Uterus (tissue), 4 donors: ENCODE measurements at places on chromosomes 1 and 21.
A peak's percentile ranks its signal among the peaks of the same experiment; 100 is the strongest.

DNA sequence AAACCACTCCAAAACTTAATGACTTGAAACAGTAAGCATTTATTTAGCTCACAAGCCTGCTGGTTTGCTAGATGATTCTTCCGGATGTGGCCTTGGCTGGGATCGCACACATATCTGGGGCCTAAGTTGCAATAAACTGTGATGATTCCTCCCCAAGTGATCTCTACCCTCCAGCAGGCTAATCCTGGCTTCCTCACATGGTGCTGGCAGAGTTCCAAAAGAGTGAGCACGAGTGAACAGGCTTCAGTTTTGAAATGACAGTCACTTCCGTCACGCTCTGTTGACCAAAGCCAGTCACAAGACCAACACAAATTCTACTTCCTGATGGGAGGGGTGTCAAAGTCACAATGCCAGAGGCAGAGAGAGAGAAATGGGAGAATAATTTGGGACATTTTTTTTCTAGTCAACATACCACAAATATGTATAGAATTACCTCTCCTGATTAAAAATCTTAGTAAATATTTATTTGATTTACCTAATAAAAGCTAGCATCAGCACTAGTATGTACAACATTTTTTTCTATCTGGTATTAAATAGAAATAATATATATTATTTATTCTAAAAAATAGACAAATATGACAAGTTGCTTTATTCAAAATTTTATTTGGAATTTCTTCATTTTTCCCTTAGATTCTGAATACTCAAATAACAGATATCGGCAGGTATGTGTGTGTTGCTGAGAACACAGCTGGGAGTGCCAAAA lies 292.7 kb downstream of the TPR start:
- peak; percentile 22 for DNase-seq

DNA sequence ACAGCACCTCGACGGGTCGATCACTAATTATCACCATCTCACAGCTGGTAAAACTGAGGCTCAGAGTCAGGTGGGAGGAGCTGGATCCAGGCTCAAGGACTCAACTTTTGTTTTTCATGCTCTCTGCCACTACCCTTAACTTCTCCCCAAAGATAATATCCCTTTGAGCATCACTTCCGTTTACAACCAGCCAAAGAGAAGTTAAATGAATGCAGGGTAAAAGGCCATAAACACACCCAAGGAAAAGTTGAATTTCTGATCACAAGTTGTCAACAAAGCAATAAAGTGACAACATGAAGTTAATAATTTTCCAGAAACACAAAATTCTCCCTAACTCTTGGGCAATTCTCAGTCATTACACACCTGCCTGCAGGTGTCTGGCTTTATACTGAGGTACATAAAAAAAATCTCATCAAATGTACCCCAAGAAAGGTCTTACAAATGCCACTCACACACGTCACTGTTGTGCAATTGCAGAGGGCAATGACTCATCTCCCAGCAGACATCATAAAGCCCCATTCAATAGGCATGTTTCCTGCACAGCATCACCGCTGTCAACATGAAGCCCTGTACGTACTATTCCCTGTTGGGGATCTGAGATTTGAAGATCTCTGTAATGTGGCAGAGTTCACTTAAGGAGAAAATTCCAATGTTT lies 3.4 kb downstream of the OR2T11 start:
- DNase-seq = no peak

DNA sequence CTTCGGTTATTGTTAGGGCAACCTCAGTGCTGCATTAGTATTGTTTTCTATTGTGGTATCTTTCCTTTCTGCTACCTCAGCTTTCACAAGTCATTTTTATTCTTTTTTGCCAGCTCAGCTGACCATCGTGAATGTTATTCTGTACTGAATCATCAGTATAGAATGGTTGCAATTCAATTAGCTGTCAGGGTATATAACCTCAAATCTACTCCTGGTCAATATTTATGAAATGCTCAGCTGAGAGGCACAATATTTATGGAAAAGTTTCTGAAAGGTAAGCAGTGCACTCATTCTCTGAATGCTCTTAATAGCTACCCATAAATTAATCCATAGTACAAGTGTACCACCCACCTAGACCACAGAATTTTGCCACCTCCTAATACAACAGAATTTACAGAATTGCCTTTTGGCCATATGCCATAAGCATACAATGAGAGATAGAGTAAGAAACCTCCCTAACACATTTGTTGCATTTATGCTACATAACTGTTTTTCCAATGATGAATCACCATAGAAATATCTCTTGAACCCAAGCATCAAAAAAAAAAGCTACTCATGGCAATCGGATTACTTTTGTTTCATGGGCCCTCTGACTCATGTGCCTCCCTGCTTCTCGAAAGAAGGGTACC lies 732.6 kb upstream of the CHRM3 start:
- DNase-seq = no peak

DNA sequence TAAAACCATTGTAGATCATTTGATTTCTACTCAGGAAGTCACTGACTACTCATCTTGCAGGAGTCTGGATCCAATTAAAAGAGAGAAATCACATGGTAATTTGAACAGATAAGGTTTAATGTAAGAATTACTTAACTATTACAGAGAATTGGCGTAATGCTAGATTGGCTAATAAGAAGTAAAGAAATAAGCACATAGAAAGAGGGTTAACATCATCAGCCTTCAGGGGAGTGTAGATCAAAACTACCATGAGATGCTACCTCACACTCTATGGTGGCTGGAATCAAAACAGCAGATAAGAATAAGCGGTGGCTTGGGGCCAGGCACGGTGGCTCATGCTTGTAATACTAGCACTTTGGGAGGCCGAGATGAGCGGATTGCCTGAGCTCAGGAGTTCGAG lies 11.7 kb downstream of the ST3GAL3 start:
- peak; percentile 71 for DNase-seq

DNA sequence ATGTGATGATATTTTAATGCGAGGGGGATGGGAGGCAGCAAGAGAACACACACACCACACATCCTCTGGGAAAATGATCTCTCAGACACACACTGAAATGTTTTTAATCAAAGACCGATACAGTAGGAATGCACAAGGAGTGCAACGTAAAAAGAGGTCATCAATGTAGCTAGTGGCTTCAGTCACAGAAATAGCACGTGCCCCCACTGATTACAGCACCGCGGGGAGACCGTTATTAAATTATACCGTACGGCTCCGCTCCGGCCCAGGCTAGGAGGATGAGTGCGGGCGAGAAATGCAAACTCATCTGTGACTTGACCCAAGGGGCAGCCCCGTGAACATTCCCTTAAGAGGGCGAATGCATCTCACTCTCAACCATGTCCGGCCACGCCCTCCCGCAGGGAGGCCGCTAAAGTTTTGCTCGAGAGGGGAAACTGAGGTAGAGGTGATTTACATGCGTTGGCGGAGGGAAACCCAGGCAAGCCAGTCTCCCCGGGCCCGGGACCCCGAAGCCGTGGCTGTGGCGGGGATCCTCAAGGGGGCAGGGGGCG lies 552 bp downstream of the UBR4 start:
- DNase-seq = peak; percentile 36

DNA sequence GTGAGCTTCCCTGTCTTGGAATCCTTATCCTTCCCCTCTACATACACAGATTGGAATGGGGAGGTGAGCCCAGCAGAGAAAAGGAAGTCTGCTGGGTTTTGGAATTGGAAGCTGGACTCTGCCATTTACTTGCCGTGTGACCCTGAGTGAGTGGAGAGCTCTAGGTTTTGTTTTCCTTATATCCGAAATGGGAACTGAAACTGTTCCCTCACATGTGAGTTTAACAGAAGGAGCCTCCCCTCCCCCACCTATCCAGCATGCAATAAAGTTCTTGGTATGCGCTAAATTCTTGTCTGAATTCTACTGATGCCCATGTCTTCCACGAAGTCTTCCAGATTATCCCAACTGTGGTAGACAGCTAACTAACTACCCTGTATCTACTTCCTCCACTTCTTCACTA lies 58.7 kb downstream of the NENF start:
- DNase-seq = no peak

GRCh38 chr1:145846201-145846612 lies 777 bp downstream of the NUDT17 start:
- no peak for DNase-seq

DNA sequence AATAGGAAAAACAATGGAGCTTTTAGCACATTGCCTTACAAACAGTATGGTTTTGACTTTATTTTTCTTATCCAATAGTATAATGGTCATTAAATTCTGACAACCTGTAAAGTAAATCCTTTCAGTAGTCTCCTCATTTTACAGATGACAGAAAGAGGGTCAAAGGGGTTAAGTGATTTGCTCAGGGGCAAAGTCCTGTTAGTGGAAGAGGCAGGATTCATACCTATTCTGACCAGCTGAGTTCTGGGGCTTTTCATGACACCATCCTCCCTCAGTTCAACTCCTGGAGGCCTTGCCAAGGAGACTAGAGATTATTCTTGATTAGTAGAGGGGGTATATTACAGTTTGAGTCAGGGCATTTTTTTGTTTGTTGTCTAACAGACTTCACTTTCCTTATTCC lies 278.7 kb upstream of the DUSP10 start:
- no peak for DNase-seq

- DNase-seq = peak; percentile 89
Measured at GRCh38 chr21:45874716-45875415, 106.7 kb upstream of the COL6A1 start.

DNA sequence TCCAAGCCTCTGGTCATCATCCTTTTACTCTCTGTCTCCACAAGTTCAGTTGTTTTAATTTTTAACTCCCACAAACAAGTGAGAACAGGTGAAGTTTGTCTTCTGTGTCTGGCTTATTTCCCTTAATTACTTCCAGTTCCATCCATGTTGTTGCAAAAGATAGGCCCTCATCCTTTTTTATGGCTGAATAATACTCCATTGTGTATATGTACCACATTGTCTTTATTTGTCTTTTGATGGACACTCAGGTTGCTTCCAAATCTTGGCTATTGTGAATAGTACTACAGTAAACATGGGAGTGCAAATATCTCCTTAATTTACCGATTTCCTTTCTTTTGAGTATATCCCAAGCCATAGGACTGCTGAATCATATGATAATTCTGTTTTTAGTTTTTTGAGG lies 262.5 kb downstream of the HHAT start:
- DNase-seq = no peak

- DNase-seq = no peak
Measured at GRCh38 chr1:26285366-26286063, 5.6 kb downstream of the SH3BGRL3 start.

GRCh38 chr1:155859881-155860871 lies 809 bp downstream of the SYT11 start:
- peak; percentile 90 for DNase-seq
